ENCODE measurements at places on chromosomes 12 and 14.

DNA sequence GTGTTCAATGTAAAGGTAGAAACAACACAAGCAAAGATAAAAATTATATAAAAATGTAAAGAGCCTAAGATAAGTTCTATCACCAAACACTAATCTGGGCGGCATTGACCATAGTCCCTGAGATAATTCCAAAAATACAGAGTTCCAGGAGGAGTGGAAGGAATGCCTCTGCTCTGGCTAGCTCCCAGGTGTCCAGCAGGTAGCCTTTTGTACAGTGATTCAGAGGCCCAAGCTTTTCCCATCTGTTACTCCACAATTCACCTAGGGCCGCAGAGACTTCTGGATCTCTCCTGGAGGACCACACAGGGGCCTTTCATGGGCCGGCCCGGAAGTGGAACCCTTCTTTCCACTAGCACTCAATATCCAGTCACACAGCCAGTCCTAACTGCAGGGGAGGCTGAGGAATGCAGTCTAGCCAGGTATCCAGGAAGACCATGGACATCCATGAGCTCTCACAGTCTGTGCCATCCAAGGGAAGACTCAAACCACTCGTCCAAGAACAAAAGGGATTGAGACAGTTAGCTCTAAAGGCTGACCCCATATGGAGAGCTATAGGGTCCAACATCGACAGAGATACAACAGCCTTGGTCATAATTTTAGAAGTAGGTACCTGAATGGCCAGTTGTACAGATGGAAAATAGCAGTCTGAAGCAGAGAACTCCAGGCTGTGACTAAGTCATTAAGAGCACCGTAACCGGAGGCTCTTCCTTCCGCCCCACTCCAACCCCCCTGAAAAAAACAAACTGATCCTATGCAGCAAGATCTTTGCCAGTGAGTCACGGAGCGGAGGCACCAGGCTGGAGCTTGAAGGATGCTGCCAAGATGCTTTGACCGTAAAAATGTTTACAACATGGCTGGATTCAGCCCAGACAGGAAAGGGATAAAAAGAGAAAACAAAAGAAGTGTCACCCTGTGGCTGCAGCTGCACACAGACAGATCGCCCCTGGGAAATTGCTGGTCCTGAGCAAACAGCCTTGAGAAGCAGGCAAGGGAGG is 204.8 kb downstream of the NUAK1 start:
- no peak for DNase-seq

DNA sequence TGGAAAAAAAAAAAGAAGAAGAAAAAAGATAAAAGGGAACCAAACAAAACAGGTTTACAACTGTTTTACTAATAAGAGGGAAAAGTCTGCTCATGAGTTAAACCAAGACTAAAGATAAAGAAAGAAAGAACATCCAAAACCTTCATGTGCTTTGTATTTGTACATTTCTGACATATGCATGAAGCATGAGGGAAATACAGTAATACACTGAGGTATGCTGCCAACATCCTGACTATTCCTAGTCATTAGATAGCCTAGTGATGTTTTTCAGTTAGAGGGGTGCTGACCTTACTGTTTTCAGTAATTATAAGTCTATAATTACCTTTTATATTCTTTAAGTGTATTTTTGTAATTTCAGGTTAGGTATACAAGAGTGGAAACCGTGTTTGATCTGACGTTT is 793.3 kb downstream of the DIO2 start:
- DNase-seq, result no peak

DNA sequence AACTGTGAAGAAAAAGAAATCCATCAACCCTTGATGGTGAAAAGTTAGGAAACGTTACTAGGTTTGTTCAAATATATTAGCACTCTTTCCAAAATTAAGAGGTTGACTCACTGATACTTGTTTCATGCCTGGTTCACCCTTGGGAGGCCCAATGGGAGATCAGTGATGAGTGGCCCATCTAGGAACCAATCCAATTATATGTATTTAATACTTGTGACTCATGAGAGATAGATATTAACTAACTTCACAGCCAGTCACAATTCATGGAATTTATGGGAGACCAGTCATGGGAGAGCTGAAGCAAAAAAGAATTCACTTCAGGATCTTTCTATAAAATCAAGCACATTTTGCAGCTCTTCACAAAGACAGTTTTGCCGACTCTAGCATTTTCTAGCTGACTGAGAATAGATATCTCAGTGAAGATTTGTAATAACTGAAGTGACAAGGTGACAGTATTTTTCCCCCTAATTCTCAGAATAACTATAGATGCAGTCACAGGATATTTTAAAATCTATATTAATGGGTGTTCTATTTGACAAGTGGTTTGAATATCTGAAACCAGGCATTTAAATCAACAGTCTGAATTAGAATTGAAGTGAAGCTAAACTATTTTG is 230.2 kb downstream of the EPS8 start:
- DNase-seq, result no peak

GRCh38 chr14:103377522-103378037 is 7.6 kb upstream of the MARK3 start:
- no peak for DNase-seq

- DNase-seq, result no peak
These were observed at the start of gene RIPK3 for GRCh38 chr14:24339284-24340151. Gene RIPK3 (minus strand): TSS chr14:24339991. CDS start chr14:24339826, 165 bp downstream.

GRCh38 chr14:101826351-101826750 is 64.8 kb downstream of the PPP2R5C start:
- no peak for DNase-seq

- no peak for DNase-seq
These were observed 589.5 kb upstream of the TBX3 start for GRCh38 chr12:115273456-115273855.

DNA sequence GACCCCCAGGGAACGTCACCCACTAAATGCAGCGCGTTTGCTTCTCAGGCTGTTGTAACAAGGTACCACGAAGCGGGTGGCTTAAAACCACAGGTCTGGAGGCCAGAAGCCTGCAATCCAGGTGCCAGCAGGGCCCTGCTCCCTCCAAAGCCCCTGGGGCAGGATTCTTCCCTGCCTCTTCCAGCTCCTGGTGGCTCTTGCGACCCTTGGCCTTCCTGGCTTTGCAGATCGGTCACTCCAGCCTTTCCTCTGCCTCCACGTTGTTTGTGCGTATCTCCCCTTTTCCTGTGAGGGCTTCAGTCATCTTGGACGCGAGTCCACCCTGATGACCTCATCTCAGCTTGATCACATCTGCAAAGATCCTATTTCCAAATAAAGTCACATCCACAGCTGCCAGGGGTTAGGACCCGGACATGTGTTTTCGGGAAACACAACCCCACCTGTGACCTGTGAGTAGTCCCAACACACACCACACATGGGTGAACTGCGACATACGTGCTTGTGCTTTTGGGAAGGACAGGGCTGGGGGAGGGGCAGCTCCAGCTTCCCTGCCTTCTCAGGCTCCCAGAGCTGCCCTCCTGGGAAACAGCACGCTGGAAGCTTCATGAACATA is 114.5 kb upstream of the NCOR2 start:
- no peak for DNase-seq

GRCh38 chr14:77838831-77839511 is 39.1 kb downstream of the ADCK1 start:
- no peak for DNase-seq

GRCh38 chr14:61334197-61334701 is 12.9 kb downstream of the PRKCH start:
- no peak for DNase-seq

- DNase-seq, result no peak
These were observed 7.7 kb downstream of the CCND2 start for GRCh38 chr12:4281173-4281654.

- DNase-seq, result no peak
These were observed 613 bp downstream of the RECQL start for GRCh38 chr12:21500786-21501257.

GRCh38 chr14:103143506-103143905 is 20.2 kb downstream of the TNFAIP2 start:
- DNase-seq, result no peak

- DNase-seq, result no peak
These were observed 357.7 kb downstream of the CACNA1C start for GRCh38 chr12:2410496-2410895.

DNA sequence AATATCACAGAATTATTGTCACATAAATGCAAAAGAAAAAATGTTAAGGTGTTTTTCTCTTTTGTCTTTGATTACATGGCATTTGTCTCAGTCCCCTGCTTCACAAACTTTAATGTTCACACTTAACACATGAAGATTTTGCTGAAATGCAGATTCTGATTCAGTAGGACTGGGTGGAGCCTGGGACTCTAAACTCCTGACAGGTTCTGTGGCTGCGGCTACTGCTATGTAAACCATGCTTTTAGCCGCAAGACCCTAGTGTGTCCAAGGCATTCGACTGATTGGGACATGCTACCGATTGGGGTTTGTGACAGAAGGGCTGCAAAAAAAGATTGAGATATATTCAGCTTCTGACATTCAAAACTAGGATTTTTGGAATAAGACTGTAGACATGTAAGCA is 72.6 kb upstream of the SLC35F4 start:
- DNase-seq, result no peak

GRCh38 chr12:26845984-26846383 is 13.0 kb upstream of the ITPR2 start:
- DNase-seq, result peak; percentile 79

DNA sequence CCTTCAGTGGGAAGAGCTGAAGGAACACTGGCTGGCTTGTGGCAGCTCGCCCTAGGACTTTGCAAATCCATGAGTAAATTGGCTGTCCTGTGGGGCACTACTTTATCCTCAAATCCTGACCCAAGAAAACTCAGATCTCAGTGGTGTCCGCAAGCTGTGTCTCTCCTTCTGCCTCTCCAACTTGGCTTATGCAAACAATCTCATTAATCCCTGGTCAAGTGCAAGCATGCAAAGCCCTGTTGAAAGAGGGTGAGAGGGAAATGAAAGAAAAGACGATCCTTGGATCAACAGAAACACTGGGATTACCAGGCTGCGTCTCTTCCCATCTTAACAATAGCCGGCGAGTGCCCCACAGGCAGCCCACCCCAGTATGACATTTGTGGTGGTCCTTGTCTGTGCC is 901.6 kb downstream of the BCL11B start:
- no peak for DNase-seq

- peak; percentile 94 for DNase-seq
These were observed 13.8 kb upstream of the ANAPC5 start for GRCh38 chr12:121366063-121366459.

GRCh38 chr12:94596596-94596995 is 53.8 kb downstream of the TMCC3 start:
- DNase-seq, result no peak

GRCh38 chr14:36021591-36022320 is 154.8 kb downstream of the PTCSC3 start:
- DNase-seq, result no peak

DNA sequence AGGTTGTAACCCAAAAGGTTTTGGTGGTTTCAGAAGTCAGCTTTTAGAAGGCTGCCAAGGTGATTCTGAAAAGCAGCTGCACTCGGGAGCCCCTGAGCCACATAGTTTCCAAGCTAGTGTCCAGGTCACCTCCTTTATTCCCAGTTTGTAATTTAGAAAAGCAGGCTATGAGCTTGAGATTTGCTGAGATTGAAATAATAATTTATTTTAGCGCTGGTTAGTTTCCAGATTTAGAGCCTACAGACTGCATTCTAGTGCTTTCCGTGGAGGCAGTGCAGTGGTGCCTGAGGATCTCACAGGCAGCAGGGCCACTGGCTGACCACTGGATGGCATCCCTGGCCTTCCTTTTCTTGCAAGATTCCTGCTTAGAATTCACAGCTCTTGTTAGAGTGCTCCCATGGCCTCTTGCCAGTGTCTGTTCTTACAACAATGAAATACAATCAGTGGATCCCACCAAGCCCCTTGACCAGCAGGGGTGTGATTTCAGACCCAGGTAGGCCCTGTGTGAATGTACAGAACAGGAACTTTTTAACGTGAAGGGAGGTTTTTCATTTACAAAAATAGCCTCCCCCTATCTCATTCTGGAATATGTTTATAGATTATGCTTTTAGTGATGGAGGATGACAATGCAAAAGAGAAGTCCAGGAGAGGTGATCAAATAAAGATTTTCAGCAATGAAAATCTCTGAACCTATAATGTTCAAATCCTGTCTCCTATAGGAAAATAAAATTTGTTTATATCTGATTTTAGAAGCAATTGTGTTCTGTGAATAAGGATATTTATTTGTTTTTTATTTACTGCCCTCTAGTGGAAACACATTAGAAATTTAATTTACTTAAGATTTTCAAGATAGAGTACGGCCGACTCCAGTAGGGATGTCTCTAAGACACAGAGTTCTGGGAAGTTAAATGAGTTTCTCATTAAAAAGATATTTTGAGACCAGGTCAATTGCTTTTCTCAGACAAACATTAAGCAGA is 362.1 kb upstream of the STXBP6 start:
- no peak for DNase-seq

GRCh38 chr14:38873941-38874612 is 229.0 kb downstream of the SEC23A start:
- DNase-seq, result no peak

- no peak for DNase-seq
These were observed 42.8 kb upstream of the RNASE3 start for GRCh38 chr14:20848316-20848954.

- DNase-seq, result no peak
These were observed 23.1 kb downstream of the KCNK10 start for GRCh38 chr14:88299865-88300530.

GRCh38 chr12:111275308-111275707 is 93.6 kb downstream of the PHETA1 start:
- no peak for DNase-seq

DNA sequence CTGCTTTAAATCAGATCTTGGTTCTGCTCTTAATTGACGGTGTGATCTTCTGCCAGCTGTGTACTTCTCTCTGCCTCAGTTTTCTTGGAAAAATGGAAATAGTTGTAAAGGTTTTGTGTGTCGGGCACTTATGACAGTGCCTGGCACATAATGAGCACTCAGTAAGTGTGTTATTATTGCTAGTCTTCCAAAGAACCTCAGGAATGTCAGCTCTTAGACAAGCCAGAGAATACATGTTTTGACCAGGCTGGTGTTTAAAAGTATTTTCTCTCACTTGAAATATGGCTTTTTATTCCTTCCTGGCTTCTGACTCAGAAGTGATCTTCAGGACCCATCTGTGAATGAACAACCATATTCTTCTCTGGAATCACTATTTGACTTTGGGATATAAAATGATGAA is 304.1 kb downstream of the SNAPC1 start:
- no peak for DNase-seq

- no peak for DNase-seq
These were observed 621.9 kb upstream of the TBX3 start for GRCh38 chr12:115305867-115306266.

- DNase-seq, result no peak
These were observed 8.9 kb upstream of the LTA4H start for GRCh38 chr12:96044017-96044942.

- peak; percentile 5 for DNase-seq
These were observed 182.8 kb upstream of the ARHGAP5 start for GRCh38 chr14:31894351-31894750.

- peak; percentile 99 for DNase-seq
These were observed 365.7 kb upstream of the FKBP4 start for GRCh38 chr12:2429032-2429431.

GRCh38 chr14:87863047-87863446 is 129.9 kb downstream of the GALC start:
- DNase-seq, result no peak

DNA sequence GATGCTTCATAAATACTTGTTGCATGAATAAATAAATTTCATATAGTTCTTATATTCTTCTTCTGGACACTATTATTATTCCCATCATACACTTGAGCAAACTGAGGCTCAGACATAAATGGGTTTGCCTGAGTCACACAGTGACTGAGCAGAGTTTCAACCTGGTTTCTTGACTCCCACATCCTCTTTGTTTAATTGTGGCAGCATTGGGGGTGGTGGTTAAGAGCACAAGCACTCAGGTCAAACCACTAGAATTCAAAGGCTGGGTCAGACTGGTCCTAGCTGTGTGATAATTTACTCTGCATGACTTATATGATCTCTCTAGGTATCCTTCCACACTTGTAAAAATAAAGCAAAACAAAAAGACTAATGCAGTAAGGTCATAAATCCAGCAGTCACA is 274.9 kb upstream of the SRRM4 start:
- no peak for DNase-seq

Measured in SK-N-DZ (cell line).